ENCODE measurements at places on chromosomes 16 and 17. TPM values are rescaled to one million over a fixed set of nuclear protein-coding genes. Genes with fewer than 3 reads are reported as not detected.

GRCh38 chr16:11175787-11176341, 80.1 kb downstream of the SOCS1 start:
- DNase-seq = no peak

- DNase-seq = no peak
These were observed 160.4 kb downstream of the ZFHX3 start for GRCh38 chr16:72887537-72887936.

DNA sequence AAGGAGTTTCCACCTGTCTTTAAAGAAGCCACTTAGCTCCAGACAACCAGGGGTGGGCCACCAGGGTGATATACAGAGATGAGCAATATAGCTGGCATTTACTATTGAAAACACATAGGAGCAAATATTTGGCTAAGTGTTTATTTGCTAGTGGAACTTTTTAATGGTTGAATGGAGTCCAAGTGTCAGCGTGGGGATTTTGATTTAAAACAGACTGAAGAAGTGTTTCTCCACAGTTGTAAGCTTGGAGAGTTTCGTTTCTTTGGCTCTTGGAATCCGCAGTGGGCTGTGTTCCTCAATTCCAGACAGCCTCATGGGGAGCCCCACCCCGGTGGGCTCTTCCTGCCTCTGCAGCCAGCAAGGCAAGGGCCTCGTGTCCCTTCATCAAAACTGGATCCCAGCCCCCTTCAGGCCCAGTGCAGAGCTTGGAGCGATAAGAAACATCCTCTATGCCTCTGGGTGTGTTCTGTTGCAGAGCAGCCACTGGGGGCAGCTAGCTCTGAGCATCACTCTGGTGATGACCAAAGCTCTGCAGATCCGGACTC, 36.1 kb downstream of the NOG start:
- DNase-seq = no peak

DNA sequence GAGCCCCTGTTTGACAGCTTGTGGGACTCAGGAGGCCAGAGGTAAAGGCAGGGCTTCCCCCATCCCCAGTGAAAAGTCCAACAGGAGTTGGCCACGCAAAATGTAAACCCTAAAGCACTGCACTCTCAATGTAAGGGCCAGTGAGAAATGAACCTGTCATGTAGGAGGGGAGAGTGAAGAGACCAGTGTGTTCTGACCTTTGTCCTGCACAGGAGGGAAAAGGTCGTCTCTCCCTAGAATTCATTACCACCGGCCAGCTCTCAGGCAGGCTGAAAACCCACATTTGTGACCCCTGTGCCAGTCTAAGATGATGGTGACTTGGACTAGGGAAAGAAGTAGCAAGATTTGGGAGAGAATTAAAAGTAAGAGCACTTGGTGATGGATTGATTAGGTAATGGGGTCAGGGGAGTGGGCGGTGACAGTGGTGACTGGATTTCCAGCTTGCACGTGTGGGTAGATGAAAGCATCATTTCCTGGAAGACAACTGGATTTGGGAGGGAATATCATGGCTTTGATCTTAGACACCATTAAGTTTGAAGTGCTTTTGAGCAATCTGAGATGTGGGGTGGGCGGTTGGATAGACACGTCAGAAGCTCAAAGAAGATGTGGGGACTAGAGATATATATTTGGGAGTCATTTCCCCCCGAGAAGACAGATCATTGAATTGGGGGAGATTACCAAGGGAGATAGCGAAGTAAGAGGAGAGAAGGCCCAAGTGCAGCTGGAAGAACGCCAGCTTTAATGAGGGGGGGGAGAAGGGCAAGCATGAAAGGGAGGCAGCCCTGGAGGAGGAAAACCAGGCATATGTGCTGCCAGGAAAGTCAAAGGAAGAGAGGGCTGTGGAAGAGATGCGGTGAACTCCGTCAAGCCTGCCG, 119.5 kb downstream of the NTN1 start:
- no peak for DNase-seq

- peak; percentile 83 for DNase-seq
These were observed 3.9 kb upstream of the CCDC57 start for GRCh38 chr17:82216301-82217119.

DNA sequence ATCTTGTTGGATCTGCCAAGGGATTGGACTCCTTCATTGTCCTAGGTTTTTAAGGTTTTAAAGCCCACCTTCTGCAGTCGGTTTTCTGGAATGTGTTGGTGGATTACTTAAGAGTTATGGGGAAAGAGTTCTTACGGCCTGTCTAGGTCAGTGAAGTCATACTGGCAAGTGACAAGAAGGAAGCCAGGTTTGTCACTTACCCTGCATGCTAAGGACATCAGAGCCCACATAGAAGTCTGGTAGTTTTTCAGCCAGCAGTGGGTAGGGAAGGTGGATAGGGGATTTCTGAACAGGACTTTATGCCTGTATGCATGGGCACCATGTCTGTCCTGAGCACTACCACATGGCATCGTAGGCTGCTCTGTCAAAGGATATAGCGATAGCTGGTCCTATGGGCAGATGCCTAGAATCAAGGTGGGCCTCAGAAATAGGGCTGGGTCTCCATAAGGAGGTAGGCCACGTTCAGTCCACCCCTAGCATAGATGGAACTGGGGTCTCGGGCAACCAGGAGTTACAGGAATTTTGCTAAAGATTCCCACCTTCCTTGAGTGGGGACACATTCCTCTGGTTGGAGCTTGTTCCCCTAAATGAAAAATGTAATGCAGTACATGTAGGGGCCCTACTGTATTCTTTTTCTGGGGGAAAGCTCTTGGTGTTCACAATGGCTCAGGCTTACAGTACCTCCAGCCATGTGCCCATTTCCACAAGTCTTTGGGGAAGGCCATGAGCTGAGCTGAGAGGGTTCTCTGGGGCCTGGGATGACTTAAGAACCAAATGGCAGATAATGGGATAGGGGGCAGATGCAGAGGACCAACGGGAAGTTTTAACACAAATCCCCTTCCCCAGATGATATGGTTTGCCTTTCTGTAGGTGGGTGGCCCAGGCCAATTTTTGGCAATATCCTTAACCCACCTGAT, 27.5 kb downstream of the TRPV2 start:
- DNase-seq = no peak

DNA sequence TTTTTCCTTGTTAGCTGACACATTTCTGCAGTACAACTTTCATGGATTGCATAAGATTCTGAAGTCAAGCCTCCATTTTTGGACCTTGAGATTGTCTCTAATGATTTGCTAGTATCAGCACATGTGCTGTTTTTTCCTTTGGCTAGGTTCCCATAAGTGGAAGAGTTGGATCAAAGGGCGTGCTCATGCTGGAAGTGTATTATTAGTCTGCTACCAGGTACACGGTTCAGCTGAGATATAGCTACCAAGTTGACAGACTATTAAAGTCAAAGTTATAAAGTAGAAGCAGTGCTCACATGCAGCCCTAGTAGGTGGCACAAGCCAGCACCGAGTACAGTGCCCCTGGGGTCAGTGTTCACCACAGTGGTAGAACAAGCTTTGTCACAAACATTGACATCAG, 3.2 kb downstream of the FAHD1 start:
- no peak for DNase-seq

DNA sequence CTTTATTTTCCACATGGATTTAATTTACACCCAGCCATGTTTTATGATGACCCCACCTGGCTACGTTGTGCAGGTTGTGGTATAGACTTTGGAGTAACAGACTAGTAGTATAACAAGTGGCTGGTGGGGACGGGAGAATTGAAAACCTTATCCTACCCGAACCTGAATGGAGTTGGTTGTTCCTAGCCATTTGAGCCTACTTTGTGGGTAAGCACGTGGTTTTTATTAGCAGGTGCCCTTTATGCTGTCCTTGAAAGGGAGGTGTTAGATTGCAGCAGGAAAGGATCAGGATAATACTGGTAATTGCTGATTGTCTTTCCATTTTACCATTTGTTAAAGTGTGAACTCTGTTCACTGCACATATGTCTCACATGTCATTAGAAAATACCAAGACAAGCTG, 31.9 kb upstream of the PHAF1 start:
- no peak for DNase-seq

DNA sequence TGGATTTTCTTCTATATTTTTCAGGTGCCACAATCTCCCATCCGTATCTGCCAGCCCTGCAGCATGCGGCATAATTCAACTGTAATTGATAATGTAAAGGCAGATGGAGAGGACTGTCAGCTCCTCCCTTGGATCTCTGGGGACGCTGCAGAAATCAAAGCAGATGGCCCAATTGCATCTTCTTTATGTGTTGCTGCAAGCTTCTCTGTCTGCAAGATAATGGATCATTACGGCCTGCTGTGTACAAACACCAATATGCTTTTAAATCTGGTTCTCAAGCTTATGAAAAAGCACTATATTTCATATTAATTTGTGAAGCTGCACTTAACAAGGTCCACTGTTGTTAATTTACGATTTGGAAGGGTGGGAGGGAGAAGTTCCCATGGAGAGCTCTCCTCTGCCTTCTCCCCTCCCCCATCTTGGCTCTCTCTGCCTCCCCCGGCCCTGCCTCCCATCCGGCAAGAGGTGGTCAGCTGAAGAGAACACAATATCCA, 607.5 kb downstream of the TOX3 start:
- DNase-seq = no peak

DNA sequence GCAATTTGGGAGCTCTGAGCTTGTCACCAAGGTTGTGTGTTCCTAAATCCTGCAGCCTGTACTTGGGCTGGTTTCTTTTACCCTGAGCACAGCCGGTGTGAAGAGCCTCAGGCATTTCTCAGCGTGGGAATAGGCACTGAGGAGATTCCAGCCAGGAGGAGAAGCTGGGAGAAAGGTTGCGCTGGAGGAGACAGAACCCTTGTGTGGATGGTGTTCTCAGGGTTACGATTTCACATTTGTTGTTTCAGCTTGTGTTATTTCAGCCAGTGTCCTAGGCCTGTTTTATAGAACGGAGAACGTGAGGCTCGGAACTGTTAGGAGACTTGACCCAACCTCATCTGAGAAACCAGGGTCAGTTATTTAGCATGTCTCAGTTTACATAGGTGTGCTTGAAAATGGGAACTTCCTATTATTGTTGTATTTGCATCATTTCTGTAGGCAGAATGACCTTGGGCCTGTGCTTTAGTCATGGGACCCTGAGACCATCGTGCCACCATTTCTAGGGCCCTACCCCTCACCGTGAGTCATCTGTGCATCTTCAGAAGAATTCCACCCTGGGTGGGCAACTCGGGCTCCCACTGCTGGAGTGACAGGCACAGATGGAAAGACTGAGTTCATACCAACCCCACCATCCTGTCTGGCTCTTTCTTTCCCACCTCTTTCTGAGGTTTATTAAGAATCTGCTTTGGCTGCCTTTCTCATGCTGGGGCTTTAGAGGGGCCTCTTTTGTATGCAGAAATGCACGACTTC, 134.9 kb downstream of the MSI2 start:
- no peak for DNase-seq

- DNase-seq = no peak
These were observed 27.2 kb upstream of the IRF8 start for GRCh38 chr16:85871756-85872155.

The APOBR gene
- 1.1 TPM for total RNA-seq

The ADAD2 gene
- total RNA-seq = not detected

The ENPP7 gene
- total RNA-seq = not detected
